Stimulated activated CD4-positive, alpha-beta T cell treated with anti-CD3 and anti-CD28 coated beads, Interleukin-2, amount 100 ng/mL, for 24 hours (primary cell): ENCODE measurements at places on chromosomes 1 and 21.

DNA sequence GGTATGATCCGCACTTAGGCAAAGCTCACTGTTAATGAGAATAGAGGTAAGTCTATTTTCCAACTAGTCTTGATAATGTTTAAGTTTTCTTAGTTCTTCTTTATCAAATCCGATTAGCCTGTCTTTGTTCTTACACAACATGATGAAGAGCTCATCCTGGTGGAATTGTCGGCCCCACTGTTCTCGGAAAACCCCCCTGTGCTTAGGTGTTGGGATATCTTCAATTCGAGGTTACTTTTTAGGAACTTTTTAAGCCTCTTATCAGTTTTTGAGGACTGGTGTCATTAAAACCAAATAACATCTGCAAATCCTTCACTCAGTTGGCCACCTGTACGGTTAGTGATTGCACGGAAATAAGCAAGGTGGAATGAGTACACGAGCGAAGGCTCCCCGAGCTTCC lies 60.7 kb upstream of the KIF26B start:
- DNase-seq: no peak

GRCh38 chr1:243475966-243476365 lies 220.1 kb downstream of the SDCCAG8 start:
- DNase-seq: no peak

DNA sequence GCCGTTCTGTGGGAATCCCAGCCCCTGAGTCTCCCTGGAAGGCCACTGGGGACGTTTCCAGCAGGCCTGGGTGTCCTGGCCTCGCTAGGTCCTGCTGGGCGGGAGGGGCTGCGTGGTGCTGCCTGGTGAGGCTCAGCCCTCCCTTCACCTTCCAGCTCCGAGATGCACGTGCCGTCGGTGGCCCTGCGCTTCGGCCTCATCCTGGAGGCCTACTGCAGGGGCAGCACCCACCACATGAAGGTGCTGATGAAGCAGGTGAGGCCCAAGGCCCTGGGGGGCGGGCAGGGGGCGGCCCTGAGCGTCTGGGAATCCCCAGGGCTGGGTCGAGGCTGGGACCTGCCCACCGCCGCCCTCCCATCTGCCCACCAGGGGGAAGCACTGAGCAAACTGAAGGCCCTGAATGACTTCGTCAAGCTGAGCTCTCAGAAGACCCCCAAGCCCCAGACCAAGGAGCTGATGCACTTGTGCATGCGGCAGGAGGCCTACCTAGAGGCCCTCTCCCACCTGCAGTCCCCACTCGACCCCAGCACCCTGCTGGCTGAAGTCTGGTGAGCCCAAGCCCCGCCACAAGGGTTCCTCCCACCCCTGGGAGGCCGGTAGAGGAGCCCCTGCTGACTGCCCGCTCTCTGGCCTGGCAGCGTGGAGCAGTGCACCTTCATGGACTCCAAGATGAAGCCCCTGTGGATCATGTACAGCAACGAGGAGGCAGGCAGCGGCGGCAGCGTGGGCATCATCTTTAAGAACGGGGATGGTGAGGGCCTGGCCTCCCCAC lies 70.3 kb downstream of the PIK3CD start:
- DNase-seq: peak; percentile 79

DNA sequence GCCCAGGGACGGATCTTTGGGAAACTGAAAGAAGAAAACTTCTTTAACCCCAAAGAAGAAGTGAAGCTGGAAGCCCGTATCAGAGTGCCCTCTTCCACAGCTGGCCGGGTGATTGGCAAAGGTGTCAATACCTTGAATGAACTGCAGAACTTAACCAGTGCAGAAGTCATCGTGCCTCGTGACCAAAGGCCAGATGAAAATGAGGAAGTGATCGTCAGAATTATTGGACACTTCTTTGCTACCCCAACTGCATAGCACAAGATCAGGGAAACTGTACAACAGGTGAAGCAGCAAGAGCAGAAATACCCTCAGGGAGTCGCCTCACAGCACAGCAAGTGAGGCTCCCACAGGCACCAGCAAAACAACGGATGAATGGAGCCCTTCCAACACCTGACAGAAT lies 114.0 kb downstream of the NBPF12 start:
- DNase-seq: no peak

GRCh38 chr1:15949453-15950245 lies 26.3 kb downstream of the ZBTB17 start:
- DNase-seq: peak; percentile 88

DNA sequence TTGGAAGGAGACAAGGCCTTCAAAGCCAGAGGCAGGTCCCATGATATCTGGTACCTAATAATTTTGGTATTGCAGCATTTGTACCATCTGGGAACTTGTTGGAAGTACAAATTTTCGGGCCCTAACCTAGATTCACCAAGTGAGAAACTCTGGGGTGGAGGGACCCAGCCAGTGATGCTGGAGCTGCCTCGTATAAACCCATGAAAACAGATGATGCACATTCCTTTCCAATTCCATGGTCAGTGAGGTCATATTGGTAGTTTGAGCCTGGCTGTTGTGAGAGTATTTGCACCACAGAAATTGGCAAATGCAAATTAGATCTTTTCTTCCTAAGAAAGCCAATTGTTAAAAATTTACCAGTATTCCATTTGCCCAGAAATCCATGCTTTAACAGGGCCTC lies 269.6 kb upstream of the PLXNA2 start:
- DNase-seq: no peak

GRCh38 chr1:188670837-188671236 lies 1806.8 kb downstream of the BRINP3 start:
- DNase-seq: no peak

- DNase-seq: no peak
Measured at GRCh38 chr1:75542818-75543570, 67.9 kb downstream of the SLC44A5 start.

DNA sequence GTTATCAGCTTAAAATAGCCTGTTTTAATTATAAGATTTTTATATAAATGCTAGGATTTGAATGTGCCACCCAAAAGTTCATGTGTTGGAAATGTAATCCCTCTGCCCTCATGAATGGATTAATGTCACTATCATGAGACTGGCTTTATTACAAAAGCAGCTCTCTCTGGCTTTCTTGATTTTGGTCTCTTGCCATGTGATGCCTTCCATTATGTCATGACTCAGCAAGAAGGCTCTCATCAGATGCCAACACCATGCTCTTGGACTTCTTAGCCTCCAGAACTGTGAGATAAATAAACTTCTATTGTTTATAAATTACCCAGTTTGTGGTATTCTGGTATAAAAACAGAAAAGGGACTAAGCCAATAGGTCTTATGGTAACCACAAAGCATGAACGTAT lies 6.9 kb upstream of the PRSS38 start:
- DNase-seq: no peak

DNA sequence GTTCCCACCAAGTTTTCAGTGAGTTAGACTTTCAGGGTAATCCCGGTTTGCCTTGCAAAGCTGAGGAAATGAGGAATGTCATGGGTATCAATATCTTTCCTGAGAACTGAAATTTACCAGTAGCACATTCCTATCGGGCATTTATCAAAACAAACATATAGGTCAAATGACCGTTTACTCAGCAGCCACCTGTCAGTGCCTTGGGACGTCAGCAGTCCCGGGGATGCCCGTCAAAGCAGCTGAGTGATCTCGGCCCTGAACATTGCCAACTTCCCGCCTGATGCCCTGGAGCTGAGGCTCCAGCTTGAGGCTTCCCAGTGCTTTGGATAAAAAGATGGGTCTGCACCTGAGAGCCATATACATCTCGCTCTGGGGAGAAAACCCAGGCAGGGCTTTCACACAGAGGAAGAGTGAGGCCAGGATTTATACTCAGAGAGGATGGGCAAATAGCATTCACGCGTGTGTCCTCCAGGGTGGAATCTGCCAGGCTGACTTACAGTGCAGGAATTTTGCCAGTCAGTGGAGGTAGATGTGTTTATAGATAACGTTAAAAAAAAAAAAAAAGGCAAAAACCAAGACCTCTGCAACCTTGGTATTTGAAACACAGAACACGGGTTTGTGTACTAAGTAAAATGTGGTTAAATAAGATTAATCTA lies 435.7 kb upstream of the VAMP3 start:
- no peak for DNase-seq

- DNase-seq: peak; percentile 60
Measured at GRCh38 chr1:87151500-87152421, 176.9 kb upstream of the LMO4 start.

GRCh38 chr1:208967334-208967733 lies 616.2 kb upstream of the CAMK1G start:
- DNase-seq: no peak

DNA sequence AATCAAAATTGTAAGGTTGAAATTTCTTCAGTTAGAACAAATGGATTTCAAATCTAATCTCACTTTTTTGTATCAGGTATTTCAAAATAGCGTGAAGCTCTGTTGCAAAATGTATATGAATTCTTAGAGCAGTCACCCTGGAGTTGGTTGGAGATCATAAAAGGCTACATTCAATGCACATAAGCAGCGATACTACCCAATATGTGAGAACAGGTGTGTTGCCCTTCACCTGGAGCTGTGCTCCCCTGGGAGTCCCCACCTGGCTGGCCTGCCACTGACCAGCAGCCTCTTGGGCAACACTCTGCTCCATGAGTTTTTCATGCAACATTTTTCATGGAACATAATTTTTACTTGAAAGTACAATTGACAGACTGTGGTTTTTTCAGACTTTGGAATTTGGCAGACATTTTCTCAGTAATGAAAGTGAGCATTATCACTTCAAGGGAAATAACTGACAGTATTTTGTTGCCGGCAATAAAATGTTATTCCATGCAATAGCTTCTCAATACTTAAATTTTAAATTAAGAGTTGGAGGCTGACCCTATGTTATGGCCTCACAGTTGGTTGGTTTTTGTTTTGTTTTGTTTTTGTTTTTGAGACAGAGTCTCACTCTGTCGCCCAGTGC lies 95.1 kb downstream of the ST3GAL3 start:
- no peak for DNase-seq

DNA sequence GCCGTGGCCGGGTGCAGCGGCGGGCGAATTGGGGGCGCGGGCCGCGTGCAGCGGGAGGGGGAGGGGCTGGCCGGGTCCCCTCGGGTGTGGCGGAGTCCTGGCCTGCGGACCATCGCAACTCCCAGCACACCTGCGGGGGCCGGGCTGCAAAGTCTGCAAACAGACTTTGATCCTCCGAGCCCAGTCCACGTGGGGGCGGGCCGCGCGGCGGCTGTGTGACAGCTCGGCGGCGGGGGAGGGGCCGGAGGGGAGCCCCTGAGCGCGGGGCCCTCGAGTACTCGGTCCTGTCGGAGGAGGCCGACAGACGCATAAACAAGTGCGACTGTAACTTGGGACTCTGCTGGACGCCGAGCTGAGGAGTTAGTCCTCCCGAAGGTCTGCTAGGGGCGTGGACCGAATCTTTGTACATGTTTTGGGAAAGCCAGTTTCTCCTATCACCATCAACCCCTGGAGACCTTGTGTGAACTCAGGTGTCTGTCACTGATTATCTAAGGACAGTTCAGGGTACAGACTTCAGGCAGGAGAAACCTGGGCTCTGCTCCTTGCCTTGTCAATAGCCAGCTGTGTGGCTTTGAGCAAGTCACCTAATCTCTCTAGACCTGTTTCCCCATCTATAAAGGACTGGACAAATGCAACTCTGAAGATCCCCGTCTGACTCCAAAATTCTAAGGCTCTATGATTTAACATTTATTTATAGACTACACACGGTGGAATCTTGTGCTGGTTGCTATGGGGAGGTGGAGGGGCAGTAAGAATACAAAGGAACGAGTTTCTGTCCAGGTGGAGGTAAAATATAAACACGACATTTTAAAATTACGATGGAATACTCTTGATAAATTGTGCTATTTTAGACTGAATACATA lies 710 bp upstream of the SLC30A1 start:
- no peak for DNase-seq

DNA sequence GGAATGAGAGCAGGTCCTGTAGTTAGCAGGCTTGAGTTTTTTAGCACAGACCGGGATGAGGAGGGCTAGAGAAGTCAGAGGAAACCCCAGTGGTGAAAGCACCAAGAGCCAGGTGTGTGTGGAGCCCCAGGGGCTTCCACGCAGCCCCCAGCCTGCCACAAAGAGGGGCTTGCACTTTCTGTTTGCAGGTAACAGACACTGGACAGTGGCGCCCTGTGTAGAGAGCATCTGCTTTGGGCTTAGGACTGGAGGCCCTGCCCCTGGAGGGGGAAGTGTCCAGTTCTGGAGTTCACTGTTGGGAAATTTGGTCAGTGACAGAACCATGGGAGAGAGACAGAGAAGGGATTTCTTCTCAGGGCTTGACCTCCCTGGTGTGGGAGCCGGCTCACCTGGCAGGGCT lies 19.5 kb downstream of the AGT start:
- no peak for DNase-seq

GRCh38 chr1:31745946-31746670 lies 18.0 kb downstream of the ADGRB2 start:
- DNase-seq: no peak

DNA sequence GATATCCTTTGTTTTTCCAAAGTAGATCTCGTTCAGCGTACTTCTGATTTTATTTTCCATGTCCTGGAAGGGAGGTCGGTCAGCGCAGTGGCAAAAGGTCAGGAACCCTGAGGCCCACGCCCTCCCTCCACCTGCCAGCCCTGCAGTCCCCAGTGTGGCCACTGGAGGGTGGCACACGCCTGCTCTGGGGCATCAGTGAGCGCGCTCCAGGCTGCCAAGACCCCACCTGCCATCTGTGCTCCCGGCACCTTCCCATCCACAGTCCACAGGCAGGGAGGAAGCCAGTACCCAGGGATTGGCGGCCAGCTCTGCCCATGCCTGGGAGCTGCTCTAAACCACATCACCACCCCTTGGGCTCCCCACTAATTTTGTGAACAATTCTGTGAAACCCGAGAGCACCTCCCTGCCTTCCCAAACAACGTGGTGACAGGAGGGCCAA lies 32.3 kb downstream of the SLC66A1 start:
- peak; percentile 59 for DNase-seq

DNA sequence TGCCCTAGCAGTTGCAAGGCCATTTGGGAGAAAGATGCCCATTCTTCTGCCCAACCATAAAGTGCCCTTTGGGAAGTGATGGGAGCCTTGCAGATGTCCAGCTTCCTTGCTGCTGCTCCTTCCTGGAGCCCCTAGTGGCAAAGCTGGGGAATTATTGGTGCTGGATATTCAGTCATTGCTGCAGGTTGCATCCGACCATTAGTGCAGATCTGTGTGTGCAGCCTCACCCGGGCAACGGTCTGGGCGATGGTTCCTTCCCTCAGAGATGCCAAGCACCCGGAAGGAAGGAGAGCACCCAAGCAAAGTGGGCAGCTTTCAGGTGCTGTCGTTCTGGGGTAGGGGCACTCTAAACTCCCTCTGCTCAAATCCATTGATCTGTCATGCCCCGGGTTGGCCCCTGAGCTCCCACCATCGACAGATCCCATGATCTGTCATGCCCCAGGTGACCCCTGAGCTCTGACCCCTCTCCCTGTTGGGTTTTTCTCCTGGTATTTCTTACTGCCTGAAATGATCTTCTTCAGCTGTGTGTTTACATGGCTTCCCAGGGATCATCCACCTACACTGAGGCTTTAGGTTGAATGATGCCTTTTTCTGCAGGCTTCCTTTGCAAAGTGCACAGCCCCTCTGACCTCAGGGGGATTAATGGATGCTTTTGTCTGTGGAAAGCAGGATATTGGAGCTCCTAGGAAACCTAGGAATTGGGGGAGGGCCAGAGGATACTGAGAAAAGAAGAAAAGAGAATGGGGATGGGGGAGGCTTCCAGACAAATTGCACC lies 467.5 kb downstream of the PTPRU start:
- DNase-seq: no peak
